Hypothalamus (tissue), 51 donors: ENCODE measurements at places on chromosomes 7 and 10.

DNA sequence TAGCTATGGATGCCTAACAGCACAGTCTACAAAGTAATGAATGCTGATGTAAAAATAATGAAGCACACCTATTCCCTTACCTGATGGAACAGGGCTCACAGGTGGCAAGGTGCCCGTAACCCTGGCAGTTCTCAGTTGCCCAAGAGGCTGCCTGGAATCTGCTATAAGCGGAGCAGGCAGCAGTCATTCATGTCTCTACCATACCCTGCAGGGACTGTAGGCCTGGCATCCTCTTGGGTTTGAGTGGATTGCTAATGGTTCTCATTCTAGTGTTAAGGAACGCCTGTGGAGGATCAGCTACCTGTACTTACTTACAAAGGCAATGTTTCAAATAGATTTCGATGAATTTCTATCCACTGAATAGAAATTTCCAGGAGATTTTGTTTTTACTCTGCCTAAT lies 38.4 kb downstream of the BAIAP2L1 start:
- DNase-seq: no peak

DNA sequence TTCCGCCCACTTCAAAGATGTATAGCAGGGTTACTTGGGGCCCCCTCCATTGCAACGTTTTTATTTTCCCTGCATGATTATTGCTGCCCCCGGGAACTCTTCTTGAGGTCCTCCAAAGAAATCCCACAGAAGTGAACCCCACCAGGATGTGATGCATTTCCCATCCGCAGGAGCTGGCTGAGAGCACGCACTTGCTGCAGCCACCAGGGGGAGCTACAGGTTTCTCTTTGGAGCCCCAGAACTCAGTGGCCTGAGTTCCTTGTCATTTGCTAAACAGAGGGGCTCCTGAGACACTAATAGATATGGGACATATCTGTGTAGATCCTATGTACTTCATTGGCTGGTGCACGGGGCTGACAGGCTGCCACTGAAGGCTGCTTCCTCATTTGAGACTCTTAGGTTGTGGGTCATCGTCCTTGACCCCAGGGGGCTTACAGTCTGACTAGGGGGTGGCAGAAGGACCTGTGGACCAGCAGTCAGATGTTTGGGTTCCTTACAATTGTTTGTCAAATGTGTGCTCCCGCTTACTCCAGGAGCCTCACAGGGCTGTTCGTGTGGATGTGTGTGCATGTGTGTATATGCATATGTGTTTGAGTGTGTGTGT lies 52.3 kb upstream of the ENO4 start:
- DNase-seq: peak; percentile 66

DNA sequence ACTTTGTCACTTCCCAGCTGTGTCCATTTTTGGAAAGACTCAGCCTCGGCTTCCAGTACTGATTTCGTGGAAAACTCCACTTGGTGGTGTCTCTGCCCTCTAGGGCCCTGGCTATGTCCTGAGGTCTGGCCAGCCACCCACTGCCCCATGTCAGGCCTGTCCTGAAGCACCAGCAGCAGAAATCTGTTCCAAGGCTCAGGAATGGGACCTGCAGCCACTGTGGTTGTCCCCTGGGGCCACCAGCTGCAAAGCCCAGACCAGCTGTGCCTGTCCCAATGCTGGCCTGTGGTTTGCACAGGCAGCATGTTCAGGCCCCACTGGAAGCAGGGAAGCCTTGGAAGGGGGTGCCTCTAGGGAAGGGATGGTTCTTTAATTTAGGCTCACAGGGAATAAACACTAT lies 21.2 kb downstream of the CXCL12 start:
- no peak for DNase-seq

DNA sequence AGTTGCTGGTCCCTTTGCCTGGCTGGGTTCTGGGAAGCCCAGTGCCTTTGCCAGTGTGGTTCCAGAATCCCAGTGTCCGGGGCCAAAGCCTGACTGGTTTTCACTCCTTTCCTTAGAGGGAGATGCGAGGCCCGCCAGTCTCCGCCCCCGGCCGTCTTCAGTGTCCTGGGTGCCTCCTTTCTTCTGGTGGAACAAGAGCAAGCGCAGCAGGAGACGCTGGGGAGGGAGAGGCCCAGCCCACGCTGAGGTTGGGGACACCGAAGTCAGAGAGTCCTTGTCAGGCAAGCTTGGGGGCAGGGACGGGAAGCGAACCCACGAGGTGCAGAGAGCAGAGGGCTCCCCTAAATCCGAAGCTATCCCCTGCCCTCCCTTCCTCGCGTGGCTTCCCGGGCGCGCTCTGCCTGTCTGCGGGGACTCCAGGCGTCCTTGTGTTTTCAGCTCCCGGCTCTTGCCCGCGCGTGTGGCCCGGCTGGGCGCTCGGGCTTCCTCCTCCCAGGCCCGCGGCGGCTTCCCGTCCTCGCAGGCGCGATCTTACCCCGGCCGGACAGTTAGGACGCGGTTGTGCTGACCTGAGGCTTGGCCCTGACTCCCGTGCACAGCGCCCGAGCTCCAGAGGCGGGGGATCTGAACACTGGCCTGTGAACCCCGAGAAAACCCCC lies 60.6 kb upstream of the UBE3C start:
- DNase-seq: no peak

DNA sequence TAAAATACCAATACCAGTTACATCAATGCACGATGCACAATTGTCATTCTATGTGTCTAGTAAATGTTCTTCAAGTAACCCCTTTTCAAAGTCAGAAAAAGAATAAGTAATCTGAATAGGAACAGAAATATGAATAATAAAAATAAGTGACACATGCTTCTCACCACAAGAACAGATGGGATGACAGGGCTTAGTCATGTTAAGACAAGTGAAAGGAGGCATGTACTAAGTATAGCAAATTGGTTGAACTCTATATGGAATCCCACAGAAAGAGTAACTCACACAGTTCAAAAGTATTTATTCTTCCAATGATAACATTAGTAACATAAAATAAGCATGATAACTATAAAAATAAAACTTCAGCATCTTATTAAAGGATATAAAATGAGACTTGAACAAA lies 100.9 kb upstream of the TAS2R16 start:
- no peak for DNase-seq

- DNase-seq: no peak
These were observed 7.1 kb upstream of the TBX20 start for GRCh38 chr7:35261041-35261440.

GRCh38 chr7:130345136-130345535 lies 520 bp downstream of the CPA5 start:
- DNase-seq: no peak

GRCh38 chr7:131109759-131110296 lies 217.8 kb upstream of the MKLN1 start:
- no peak for DNase-seq

DNA sequence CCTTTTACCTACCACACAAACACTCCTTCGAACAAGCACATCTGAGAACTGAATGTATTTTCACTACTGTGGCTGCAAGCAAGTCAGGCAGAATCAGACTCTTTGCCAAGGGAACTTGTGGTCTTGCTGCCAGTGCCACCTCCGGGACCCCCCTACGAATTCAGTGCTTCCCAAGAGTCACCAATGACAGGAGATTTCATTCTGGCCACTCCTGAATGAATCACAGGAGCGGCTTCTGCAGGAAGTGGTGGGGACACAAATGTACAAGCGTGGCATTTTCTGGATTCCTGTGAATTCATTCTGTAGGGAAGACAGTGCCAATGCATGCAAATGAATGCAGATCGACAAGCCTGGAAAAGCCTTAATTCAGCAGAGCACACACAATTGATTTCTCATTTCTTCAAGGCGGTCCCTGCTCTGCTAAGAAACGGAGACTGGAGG lies 161.2 kb downstream of the CAMK1D start:
- no peak for DNase-seq

GRCh38 chr7:156558198-156558597 lies 82.4 kb upstream of the RNF32 start:
- no peak for DNase-seq

GRCh38 chr10:113555751-113556150 lies 2.9 kb downstream of the HABP2 start:
- DNase-seq: no peak

DNA sequence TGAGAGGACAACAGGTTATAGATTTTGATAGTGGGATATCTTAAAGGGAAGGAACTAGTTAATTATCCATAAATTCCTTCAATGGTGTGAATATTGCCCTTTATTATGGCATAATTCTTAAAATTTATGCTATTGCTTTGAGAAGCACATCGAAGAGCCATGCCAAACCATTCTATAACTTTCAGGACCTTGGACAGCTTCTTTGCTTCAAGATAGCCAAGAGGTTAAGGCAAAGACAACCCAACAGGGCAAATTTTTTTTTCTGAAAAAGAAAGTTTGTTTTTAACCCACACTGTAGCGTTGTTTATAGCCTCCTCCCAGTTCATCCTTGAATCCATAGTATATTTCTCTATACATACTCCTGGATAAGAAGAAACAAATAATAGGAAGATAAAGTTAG lies 103.2 kb downstream of the NRG3 start:
- no peak for DNase-seq

DNA sequence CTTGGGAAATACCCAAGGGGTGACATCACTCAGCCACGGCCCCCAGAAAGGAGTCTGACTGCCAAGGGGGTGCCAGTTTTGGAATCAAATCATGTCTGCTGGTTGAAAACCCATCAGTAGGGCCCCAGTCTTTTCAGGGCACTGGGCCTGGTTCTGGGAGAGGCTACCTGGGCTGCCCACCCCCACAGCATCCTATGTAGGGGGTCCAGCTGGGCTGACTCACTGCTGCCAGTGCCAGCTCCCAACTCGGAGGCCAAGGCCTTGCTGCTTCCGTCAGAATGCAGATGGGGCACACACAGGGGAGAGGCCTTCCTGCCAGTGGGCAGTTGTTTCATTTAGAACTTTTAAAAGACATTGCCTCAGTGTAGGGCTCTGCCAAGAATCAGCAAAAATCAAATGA lies 39.5 kb upstream of the DMBT1 start:
- no peak for DNase-seq

DNA sequence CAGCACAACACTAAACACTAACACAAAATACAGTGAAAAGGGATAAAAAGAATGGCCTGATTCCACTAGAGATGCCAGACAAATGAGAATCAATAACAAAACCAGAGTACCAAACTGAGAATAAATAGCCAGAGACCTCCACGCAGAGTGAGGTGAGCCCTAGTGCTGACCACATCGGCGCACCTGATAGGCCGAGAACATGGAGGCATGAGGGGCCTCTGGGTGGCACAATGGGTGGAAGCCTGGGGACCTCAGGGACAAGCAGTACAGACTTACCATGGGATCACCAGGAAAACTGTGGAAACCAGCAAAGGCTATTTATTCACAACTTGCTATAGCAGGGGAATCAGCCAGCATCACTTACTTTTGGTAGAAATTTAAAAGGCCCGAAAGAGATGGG lies 1.8 kb upstream of the CSGALNACT2 start:
- no peak for DNase-seq

GRCh38 chr7:159165352-159165751 lies 20.7 kb upstream of the VIPR2 start:
- DNase-seq: no peak

DNA sequence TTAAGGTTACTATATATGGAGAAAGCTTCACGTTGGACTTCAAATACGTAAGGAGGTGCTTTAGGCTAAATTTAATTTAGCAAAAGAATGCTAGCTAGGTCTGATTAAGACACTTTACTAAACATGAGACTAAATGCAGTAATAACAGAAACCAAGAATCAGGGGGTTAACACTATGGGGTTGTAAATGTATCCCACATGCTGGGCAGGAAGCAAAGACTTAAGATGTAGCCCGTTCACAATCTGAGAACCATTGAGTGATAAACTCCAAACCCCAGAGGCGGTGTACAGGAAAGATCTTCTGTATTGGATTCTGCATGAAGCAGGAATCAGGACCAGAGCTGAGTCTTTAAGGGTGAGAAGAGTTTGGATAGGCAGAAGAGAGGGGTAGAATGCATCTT lies 60.4 kb downstream of the FZD1 start:
- no peak for DNase-seq

DNA sequence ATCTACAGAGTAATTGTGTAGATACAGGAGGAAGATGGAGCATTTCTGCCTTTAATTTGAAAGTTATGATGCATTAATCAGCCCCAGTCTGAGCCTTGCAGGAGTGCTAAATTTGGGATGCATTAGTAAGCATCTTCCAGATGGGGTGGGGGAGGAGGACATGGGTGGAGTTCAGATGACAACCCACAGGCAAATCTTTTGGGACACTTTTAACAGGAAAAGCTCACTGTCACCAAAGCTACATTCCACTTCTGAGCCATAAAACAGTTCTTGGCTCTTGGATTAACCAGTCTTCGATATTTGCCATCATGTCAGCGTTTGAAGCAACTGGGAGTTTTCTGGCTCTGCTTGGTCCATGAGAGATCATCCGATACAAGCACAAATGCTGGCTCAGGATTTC lies 121.1 kb downstream of the CXCL12 start:
- no peak for DNase-seq

- DNase-seq: no peak
These were observed 228.2 kb downstream of the CHRM2 start for GRCh38 chr7:137096607-137097006.

- DNase-seq: no peak
These were observed 7.5 kb downstream of the SFXN2 start for GRCh38 chr10:102721954-102722353.

DNA sequence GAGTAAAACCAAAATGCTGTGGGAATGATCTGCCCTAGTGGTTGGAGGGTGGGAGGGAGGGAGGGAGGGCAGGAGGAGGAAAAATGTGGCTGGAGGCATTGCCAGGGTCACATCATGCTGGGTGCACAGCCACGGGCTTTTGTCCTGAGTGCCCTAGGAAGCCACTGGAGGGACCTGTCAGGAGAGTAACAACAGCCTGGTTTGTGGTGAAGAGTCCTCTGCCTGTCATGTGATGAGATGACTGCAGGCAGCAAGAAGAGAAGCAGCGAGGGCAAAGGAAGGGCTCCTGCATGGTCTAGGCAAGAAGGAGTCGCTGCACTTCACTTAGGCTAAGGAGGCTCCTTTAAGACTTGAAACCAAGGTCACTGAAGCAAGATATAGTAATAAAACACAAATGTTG lies 65.6 kb downstream of the PKD1L1 start:
- no peak for DNase-seq

GRCh38 chr10:28853195-28853594 lies 175.9 kb downstream of the BAMBI start:
- DNase-seq: no peak
